Germinal center (tissue), 1 donor: ENCODE measurements at places on chromosomes 16 and 17.

DNA sequence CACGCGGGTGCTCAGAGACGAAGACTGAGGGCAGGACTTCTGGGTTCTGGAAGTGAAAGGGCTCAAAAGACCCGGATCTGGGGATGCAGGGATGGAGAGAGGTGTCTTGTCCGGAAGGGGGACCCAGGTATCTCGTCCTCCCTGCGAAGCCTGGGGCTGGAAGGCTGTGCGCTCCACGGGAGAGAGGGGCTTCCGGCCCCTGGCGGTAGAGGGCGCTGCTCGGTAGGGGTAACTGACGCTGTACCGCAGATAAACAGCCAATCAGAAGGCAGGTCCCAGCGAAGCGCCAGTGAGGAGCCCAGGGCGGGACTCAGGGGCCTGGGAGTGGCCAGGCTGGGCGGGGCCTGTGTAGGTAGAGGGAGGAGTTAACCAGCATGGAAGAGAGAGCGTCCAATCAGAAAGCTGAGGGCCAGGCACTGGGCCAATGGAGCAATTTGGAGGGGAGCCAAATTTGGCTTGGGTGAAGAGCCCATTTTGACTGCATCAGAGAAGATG is 804 bp downstream of the TGFB1I1 start:
- peak; percentile 54 for DNase-seq

GRCh38 chr17:1977583-1978395 is 47.3 kb downstream of the RTN4RL1 start:
- DNase-seq: no peak

- no peak for DNase-seq
These were observed 741 bp upstream of the TLCD3A start for GRCh38 chr17:731644-732066.

DNA sequence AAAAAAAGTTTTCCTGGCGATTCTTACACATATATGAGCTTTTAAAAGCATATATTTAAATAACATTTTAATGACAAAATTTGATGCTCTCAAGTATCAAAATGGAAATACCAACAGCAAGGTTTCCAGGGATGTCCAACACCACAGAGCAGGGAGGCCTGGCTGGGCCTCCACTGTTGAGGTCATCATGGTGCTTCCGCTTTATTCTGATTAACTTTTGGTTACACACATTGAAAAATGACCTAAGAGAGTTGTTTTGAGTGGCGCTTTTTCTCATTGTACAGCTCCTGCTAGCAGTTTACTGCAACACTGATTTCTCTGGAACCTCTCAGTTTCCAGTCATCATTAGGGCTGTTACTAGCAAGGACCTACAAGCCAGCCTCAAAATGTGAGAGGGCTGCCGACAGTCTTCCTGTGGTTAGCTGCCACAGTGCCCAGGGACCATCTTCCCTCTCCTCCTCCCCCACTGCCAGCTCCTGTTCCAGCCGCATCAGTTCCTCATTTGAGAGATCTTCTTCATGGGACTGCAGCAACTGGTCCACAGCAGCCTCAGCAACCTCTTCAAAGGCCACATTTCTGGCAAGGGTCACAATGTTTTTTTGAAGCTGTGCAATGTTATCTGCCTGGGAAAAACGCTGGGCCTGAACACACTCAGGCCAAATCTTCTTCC is 21.3 kb downstream of the DEF8 start:
- DNase-seq: no peak

DNA sequence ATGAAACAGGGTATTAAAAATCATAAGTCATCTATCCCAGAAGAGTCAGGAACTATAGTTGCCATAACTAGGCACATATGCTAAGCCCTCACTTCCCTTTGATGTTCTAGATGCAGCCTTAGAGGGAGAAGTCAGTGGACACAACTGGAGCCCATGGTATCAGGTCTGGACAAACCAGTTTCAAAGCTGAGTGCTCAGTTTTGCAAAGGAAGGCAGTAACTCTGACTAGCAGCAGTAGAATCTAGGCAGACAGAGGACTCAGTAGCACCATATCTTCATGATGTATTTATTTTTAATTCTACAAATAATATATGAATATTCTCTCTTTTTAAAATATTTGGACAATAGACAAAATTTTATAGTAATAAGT is 11.7 kb upstream of the FAM20A start:
- DNase-seq: no peak

DNA sequence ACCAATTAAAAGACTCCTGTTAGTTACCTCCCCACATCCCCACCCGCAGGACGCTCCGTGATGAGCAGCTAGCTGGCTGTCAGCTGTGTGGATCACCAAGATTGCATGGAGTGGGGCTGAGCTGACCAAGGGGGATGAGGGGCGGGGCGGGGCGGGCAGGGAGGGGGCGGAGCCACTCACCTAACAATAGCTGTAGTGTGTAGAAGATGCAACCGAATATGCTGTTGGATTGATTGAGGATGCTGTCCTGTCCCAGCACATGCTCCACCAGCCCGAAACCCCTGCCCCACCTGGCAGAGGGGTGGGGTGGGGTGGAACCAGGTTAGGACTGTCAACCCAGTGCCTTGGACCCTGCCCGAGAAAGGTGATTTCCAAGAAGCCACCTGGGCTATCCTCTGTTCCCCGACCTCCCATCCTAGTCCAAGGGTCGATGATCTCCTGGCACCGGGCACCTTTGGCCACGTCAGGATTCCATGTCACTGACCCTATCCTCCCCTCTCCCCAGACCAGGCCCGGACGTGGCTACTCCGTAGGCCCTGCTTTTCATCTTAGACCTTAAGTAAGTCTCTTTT is 1.4 kb downstream of the VKORC1 start:
- DNase-seq: no peak

- no peak for DNase-seq
These were observed 12.9 kb downstream of the IL21R start for GRCh38 chr16:27414788-27415431.

- no peak for DNase-seq
These were observed 110.5 kb downstream of the SHISA6 start for GRCh38 chr17:11351479-11351878.

DNA sequence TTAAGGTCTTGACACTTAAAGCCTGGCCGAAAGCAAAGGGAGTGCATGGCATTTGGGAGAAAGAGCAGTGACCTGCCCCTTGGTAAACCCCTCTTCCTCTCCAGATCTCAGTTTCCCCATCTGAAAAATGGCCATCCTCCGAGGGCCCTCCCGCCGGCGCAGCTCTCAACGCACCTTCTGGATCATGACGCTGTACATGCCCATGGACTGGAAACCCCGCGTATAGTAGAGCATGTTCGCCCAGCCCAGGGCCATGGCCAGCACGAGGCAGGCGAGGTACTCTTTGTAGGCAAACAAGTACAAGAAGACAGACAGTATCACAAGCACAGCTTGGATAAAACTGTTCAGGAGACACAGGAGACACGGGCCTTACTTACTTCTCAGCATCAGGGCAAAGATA is 33.6 kb downstream of the TRPV3 start:
- DNase-seq: no peak

DNA sequence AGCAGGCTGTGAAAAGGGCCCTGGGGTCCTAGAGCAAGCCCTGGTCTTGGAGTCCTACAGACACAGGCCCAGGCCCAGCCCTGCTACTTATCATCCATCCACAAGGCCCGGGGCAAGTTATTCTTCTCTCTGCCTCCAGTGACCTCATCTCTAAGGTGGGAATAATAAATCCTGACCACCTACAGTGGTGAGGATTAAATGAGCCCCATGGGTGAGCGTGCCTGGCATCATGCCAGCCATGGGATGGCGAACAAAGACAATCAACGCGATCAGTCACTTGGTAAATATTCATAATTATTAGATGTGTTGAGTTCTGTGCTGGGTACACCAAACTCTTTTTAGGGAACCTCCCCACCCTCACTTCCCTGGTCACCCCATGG is 5.5 kb downstream of the KRT15 start:
- DNase-seq: no peak

DNA sequence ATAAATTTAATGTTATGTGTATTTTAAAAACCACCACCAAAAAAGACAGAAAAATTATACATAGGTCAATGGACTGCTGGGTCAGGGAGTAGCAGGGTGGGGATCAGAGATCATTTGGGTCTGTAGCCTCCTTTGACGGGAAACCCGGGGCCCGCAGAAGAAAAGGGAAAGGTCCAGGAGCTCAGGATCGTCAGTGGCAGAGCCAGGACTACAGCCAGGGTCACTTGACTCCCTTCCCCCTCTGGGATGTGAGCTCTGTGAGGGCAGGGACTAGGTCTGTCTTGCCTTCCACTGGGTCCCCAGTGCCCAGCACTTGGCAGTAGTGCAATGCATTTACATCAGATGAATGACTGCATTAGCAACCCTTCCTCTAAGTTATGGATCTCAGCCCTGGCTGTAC is 62.1 kb downstream of the TOM1L2 start:
- no peak for DNase-seq

GRCh38 chr17:82880620-82881323 is 41.0 kb upstream of the ZNF750 start:
- no peak for DNase-seq

GRCh38 chr17:56291226-56291805 is 138.0 kb downstream of the ANKFN1 start:
- no peak for DNase-seq

DNA sequence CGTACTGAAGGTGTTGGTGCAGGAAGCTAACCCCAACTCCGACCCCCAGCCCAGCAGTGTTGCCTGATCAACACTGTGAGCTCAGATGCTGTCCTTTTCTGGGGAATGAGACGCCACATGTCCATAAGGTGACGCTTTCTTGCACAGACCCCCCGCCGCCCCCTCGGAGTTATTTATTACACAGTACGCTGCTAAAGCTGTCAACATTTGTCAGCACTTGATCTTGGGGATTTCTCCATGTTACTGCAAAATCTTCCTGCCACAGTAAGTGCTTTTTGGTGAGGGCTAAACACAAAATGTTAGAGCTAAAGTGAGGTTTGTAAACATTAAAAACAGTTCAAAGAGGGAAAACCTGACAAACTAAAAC is 15.9 kb downstream of the CMTM3 start:
- no peak for DNase-seq

DNA sequence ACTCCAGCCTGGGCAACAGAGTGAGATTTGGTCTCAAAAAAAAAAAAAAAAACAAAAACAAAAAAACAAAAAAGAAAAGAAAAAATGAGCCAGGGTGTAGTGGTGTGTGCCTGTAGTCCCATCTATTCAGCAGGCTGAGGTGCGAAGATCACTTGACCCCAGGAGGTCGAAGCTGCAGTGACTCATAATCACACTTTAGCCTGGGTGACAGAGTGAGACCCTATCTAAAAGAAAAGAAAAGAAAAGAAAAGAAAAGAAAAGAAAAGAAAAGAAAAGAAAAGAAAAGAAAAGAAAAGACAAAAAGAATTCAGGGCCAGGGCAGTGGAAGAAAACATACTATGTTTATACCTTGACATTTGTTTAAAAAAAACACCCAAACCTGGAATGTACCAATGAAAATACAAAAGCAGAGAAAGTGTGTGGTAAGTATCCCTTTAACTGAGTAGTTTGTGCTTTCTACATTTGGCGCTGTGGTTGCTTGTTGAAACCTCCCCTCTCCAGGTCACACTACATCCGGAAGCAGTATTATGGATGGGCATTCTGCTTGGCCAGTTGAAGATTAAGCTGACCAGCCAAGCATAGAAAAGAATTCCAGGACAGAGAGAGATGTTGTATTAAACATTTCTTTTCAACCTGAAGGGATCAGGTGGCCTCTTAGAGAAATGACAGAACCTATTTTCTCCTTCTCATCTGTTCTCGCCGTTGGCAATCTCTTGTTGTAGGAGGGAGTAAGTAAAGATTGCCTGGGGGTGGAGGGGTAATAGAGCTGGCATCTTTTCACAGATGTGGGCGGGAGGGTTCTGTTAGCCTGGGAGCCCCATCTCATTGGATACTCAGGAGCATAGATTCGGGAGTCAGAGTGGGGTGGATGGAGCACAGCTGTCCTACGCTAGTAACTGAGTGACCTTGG is 12.1 kb upstream of the PRKCB start:
- DNase-seq: no peak

- DNase-seq: no peak
These were observed 9.4 kb downstream of the BAHCC1 start for GRCh38 chr17:81404558-81405165.

- DNase-seq: no peak
These were observed 53.2 kb upstream of the ZNF750 start for GRCh38 chr17:82892899-82893565.

GRCh38 chr16:36336-36984 is 16.9 kb downstream of the POLR3K start:
- no peak for DNase-seq

GRCh38 chr16:24986512-24987303 is 28.5 kb downstream of the ARHGAP17 start:
- DNase-seq: no peak

DNA sequence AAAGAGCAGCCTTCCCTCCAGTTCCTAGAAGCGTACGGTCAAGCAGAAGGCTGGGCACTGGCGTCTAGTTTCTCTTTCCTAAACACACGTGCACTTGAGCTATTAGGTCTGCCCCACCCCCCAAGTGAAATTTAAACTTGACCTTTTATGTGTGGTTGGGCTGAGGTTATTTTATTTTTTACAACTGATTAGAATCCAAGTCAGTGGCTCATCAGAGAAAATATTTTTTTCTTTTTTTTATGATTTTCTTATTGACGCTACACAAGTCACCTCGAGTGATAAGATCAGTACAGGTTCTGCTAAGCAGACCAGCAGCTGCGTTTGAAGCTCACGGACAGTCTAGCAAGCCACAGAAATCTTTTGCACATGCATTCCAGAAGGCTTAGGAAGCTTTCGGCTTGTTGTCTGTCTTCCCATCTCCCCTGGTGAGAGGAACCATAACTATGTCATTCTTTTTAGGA is 95.1 kb downstream of the ZFHX3 start:
- no peak for DNase-seq

DNA sequence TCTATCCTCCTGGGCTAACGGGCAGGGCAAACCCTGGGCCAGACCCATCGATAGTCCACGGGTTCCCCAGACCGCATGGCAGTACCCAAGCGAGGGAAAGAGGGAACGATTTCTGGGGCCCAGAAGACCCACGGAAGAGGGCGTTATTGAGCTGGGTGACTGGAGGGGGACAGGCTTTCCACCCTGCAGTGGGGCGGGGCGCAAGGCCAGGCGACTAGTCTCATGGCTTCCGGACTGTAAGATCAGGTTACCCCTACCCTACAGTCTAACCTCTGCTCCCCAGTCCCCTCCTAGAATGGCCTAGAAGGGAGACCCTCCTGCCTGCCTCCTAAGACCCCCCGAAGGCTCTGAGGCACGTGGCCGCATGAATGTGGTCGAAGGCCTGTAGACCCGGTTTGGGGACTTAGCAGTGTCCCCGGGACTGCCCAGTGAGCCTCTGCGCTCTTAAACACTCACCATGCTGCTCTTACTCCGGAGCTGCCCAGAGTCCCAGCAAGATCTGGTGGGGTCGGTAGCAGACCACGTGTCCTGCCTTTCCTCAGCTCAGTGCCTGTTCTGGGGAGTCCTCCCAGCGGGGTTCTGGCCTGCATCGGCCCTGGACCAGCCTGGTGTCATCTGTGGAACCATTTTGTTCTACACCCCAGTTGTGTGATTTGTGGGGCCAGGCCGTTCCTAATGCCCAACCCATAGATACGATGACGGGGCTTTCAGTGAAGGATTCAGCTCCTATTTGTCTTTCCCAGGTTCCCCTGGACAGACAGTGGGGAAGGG is 13.2 kb upstream of the AURKB start:
- DNase-seq: peak; percentile 42
